ENCODE measurements at places on chromosomes 13 and 19. TPM values are rescaled to one million over a fixed set of nuclear protein-coding genes. Genes with fewer than 3 reads are reported as not detected.

Gene STAP2
- total RNA-seq = 2.2 TPM

Gene CCDC194
- total RNA-seq = not detected

Gene CD22
- total RNA-seq = 0.40 TPM

Gene CEACAM6
- not detected for total RNA-seq

Gene STARD13
- total RNA-seq = 23.5 TPM

Gene RGCC
- total RNA-seq = 2.6 TPM
